ENCODE measurements at places on chromosomes 13 and 19.

DNA sequence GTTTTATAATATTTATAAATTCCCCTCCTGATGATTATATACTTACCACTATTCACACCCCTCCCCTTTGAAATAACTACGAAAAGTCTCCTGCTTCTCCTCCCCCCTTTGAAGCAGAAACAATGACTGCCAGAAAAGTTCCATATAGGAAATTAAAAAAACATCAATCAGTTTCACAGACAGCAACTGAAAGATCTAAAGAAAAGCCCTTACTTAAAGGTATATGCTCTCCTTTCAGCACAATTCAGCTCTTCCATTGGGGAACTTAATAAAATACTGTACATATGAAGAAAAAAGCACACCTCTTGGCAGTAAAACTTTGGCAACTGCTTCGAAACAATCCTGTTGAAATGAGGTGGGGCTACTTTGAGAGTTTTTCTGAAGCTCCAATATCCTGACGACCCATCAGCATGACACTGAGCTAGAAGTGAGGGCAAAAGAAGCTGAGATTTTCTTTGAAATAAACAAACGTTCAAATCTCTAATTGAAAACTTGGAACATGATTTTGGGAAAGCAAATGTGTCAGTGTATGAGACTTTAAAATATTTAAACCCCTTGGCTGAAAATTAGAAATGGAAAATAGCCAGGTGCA, 147.6 kb upstream of the RXFP2 start:
- DNase-seq: no peak

DNA sequence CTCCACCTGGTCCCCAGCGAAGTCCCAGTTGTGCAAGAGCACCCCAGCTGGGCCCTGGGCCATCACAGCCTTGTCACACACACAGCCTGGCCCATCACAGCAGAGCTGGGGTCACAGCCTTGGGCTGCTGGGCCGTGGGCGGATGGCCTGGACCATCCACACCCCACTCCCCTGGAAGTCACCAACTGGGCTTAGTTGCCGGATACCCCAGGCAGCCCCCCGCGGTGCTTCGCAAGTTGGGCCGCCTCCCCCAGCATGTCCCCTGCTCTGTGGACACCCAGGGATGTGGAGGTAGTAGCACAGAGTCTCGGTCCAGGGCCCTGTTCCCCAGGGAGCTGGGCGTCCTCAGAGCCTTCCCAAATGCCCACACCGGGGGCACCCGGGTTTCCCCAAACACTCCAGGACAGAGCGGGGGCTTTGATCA, 4.5 kb upstream of the ZNF554 start:
- DNase-seq: no peak

DNA sequence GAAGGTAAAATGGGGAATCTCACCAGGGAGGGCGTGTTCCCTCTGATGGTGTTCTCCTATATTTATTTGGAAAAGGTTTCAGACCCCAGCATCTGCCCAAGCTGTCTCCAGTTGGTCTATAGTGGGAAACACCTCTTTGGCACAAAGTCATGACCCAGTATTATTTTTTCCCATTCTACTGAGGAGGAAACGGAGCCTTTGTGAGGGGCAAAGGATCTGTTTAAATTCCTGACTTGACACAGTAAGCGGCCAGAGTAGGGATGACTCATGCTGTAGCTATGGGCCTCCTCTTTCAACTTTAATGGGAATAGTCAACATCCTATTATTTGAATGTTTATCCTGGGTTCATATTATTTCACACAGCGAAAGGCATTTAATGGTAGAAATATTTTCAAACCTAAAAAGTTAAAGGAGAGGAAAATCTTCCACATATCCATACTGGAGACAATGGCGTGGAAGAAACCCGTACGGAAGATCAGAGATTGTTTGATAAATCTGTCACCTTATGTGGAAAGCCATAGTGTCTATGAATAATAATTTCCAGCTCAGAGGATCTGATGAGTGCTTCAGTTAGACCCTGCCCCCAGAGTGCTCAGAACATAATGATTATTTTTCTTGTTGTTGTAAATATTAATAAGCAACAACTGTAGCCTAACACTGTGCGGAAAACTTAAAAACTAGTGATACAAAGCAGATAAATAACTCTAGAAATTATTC, 126.0 kb downstream of the FOXO1 start:
- DNase-seq: peak; percentile 82

DNA sequence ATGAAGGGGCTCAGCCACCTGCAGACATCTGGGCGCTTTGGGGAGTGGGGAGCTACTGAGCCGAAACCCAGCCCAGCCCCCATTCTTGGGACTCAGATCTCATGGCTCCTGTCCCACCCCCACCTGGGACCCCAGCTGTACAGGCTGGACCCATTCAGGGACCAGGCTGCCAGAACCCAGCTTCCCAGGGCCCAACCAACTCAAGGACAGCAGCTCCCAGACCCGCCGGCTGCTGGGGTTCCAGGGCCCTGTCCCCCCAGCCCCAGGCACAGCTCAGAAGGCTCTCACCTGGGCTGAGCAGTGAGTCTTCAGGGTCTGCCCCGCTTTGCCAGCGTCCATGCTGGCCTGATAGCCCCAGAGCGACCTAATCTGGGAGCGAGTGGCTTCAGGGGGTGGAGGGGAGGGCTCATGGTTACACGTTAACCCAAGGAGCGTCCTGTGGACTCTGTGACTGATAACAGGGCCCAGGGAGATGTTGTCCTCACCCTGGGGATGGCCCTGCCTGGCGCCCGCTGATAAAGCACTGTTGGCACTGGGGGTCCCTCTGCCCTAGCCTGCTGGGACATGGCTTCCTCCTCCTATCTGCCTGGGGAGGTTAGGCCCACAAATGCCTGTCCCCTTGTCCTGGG, at the start of gene TMEM86B:
Gene TMEM86B (minus strand): TSS at position 361 of the 629 bp plus-strand sequence. CDS start 22 bp downstream, at position 339.
- DNase-seq: no peak

GRCh38 chr13:108283110-108283509, 13.6 kb downstream of the TNFSF13B start:
- DNase-seq: peak; percentile 50

Measured in amniotic epithelial cell (primary cell).